ENCODE measurements at places on chromosomes 12 and 14.

GRCh38 chr12:93944911-93945310 is 203.5 kb upstream of the PLXNC1 start:
- no peak for DNase-seq

GRCh38 chr14:91115986-91116770 is 2.3 kb downstream of the DGLUCY start:
- no peak for DNase-seq

DNA sequence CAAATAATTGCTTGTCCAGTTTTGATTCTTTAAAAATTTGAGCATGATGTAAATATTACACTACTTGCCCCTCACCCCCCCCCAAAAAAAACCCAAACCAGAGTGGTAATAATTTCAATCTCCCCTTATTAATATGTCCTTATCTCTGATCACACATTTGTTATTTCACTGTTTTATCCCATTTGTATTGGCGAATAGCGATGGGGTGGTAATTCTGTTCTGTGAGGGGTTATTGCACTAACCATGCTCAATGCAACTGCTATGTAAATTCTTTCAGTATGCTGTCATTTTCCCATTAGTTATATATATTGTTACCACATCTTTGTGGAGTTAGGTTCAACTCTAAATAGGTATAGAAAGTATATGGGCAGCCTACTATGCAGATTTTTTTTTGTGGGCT is 1.1 kb downstream of the RIMKLB start:
- DNase-seq = no peak

- no peak for DNase-seq
These were observed 233.4 kb upstream of the SYT10 start for GRCh38 chr12:33672836-33673577.

GRCh38 chr12:116525418-116526001 is 33.7 kb upstream of the MAP1LC3B2 start:
- no peak for DNase-seq

GRCh38 chr12:80627782-80628181 is 79.7 kb upstream of the MYF6 start:
- no peak for DNase-seq

DNA sequence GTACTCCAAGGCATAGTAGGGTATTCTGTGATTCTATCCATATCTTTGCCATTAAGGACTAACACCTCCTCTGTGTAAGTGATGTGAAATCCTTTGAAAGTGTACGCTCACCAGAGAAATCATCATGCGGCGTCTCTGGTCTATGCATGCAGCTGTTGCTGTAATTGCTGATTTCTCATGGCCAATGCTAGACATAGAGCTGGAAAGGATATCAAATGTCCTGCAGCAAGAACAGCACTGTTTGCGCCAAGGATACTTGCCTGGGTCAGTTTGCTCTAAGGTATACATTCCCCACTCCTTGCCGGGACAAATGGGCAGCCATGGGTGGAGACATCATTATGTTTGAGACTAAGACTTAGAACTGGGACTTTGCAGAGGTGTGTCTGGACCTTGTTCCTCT is 896.4 kb downstream of the BCL11B start:
- no peak for DNase-seq

- no peak for DNase-seq
These were observed 17.4 kb upstream of the DRAM1 start for GRCh38 chr12:101859664-101860607.

DNA sequence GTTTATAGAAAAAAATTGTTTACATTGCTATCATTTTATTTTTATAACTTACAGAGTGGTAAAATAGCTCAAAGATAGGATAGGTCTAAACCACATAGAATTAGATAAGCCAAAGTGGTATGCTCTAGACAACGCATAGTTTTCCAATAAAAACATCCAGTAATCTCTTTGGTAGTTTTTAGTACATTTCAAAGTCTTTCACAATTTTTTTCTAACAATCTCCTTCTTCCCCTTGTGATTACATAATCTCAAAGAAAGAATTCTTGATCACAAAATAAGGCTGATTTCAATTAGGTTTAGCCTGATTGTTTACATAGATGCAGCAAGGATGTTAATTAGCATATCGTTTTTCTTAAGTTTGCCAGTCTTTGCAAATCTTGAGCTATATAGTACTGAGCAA is 460.0 kb downstream of the FUT8 start:
- no peak for DNase-seq

- no peak for DNase-seq
These were observed 37.6 kb upstream of the CCDC63 start for GRCh38 chr12:110809149-110809548.

DNA sequence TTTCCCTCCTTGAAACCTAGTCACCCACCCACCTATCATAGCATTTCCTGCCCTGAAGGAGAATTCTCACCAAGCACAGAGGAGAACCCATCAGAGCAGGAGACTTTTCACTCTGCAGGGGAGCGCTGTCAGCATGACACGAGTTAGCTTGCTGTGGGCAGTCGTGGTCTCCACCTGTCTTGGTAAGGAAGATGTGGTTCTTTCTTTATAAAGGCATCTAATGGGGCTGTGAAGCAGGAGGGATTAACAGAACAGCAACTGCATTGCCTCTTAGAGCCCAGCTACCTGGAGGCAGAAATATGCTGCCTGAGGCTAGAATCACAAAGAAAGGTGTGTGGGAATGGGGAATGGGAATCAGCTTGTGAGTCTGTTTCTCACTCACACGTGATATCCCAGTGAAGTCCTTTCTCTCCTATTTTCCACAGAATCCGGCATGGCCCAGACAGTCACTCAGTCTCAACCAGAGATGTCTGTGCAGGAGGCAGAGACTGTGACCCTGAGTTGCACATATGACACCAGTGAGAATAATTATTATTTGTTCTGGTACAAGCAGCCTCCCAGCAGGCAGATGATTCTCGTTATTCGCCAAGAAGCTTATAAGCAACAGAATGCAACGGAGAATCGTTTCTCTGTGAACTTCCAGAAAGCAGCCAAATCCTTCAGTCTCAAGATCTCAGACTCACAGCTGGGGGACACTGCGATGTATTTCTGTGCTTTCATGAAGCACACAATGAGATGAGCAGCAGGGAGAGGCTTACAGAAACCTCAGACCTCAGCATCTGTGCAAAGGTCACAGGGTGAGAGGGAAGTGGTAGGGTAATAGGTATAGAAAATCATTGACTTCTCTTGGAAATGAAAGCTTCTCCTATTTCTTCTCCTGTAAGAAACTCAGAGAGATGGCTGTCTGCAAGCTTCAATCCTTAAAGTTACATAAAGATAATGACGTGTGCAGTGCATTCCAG is 316.9 kb downstream of the DAD1 start:
- DNase-seq = no peak

GRCh38 chr12:58503731-58504130 is 416.6 kb downstream of the LRIG3 start:
- DNase-seq = no peak

DNA sequence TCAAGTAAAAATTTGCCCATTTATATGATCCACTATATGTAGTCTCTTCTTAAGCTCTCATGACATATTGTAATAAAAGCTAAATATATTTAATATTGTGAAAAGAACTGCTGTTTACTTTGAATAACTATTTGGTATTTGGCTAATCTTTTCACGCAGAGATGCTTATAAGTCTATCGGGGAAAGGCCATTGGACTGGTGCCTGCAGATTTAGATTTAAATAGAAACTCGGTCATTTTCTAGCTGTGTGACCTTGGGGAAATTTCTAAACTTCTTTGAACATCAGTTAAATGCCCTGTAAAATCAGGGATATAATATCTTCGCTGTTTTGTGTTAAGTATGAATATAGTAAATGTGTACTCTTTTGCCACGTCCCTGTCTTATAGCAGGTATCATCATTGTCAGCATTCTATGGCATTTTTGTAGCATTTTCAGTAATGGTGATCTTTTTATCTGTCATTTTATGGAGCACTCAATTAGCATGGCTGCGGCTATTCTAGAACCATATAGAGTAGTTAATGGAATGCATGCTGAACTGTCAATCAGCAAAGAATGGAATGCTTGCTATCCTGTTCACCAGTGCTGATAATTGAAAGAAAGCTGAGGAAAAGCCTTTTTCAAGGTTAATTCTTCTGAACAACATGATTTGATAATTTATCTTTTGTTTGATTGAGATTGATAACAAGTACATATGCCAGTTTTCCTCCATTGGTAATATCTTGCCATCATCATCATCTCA is 181.2 kb downstream of the TMTC2 start:
- no peak for DNase-seq

- no peak for DNase-seq
These were observed 36.6 kb upstream of the TBX5 start for GRCh38 chr12:114442578-114442977.

DNA sequence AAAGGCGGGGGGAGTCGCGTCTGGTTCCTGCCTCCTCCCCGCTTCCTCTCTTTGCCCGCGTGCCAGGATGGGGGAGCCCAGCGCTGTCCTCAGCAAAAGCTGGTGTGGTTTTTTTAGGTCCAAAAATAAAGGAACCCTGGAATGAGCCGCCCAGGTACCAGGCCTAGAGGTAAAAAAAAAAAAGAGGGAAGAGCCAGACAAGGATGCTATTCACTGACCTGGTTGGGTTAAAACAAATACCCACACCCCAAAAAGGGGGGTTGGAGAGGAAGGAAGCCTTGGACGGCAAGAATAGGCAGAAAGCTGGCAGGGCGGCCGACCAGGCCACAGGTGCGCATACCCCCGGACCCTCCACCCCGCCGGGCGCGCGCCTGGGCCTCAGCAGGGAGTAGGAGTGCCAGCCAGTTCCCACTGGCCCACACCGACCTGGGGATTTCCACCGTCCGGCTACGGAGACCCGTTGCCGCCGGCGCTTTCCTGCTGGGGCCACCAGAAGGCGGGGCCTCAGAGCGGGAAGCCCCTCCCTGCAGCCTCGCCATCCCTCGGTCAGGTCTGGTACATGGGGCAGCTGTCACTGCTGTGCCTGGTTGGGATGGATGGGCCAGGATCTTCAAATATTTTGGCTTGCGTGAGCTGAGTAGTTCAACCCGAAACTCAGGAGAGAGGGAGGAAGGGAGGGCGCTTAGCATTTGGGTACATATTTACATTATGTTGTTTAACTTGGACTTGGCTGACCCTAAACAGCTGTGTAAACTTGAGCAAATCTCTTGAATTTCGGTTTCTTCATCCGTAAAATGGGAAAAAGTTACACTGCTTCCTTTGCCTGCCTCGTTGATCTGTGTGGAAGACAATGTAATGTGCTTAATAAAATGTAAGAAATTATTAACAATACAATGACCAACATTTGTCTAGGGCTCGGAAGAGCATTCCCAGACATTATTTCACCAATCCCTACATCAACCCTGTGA is 5.4 kb upstream of the IRF2BPL start:
- peak; percentile 88 for DNase-seq

DNA sequence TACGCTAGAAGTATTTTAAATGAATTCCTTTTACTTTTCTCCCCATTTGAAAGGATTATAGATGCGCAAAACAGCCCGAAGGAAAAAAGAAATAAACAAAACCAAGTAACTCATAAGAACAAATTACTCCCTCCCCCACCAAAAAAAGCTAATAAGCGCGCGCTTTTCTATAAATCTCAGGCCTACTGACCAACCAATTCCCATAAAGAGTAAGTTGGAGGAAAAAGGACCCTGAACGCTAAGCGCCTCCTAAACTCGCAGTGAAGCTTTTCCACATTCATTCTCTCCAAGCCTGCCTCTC is 588 bp downstream of the MBIP start:
- DNase-seq = no peak

DNA sequence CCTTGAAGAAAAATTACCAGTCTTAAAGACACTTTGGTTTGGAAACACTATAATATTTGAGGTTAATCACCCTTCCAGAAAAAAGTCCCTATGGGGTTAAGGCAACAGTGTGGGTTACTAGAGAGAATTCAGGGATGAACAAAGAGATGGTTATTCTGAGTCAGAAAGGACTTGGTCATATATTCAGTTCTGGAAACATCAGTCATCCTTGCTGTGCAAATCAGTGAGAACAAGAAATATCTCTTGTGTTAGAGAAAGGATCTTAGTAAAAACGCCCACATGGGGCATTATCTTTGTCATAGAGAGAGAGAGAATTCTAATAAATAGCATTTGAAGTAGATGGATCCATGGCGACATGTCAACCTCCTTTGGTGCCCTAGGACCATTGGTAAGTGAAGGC is 59.4 kb upstream of the E2F7 start:
- DNase-seq = no peak

- DNase-seq = no peak
These were observed 40.0 kb upstream of the PAPOLA start for GRCh38 chr14:96461950-96462798.

DNA sequence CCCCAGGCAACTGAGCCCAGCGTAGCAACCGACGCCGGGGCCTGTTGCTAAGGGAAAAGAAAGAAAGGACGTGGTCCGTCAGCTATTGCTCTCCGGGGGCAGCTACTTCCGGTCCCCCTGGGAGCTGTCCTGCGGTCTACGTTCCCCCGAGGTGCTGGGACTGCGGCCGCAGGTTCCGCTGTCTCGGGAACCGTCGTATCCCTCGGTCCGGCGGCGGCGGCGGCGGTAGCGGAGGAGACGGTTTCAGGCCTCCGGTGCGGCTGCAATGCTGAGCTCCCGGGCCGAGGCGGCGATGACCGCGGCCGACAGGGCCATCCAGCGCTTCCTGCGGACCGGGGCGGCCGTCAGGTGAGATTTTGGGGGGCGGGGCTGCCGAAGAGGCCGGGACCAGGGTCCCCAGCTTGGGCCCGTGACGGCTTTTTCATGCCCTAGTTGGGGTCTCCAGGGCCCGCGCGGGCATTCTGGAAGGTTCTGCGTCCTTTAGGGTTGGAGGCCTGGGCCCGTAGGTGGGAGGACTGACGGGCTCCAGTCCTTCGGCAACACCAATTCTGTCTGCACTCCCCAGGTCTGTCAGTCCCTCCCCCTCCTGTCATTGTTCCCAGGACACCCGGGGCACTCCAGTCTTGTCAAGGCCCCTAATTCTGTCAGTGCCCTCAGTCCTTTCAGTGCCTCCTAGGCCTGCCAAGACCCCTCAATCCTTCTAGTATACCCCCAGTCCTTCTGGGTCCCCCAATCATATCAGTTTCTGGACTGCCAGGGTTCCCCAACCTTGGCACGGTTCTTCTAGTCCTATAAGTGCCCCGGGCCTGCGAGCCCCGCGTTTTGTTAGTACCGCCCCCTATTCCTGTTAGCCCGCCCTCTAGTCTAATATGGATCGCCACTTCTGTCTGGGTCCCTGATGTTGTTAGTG is at the start of gene USP30:
USP30 (plus strand) TSS at position 163 of the 910 bp plus-strand sequence; CDS start at position 266, 103 bp downstream.
- peak; percentile 73 for DNase-seq

DNA sequence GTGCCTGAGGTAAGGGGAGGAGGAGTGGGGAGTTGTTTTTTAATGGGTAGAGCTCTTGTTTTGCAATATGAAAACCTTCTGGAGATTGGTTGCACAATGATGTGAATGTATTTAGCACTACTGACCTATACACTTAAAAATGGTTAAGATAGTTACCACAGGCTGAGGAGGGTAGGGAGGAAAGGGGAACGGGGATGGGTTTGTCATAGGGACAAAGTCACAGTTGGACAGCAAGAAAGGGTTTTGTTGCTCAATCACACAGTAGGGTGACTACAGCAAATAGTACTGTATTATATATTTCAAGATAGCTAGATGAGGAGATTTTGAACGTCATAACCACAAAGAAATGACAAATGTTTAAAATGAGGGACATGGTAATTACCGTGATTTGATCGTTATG is 1562.4 kb downstream of the AACS start:
- no peak for DNase-seq

- peak; percentile 87 for DNase-seq
These were observed 16.8 kb downstream of the ATP5MC2 start for GRCh38 chr12:53659011-53659551.

All from NCI-H1092 (cell line).